ENCODE measurements at places on chromosomes 3 and 15.

GRCh38 chr3:71244153-71244825 lies 339.2 kb downstream of the FOXP1 start:
- no peak for DNase-seq

GRCh38 chr3:197501879-197502620 lies 53.7 kb downstream of the BDH1 start:
- no peak for DNase-seq

DNA sequence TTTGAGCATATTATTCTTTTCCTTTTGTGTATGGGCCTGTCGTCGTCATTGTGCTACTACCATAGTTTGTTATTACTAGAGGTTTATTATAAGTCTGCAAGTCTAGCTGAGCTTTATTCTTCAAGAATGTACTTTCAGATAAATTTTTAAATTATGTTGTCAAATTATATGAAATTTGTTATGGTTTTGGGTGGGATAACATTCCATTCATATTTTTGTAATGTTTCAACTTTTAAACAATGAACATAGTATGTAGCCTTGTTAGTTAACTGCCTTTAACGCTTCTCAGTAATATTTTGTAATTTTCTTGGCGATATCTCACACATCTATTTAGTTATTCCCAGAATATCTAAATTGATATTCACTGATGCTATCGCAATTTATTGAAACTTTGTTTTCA lies 41.6 kb upstream of the GOLGA8B start:
- no peak for DNase-seq

GRCh38 chr3:153232851-153233271 lies 70.8 kb downstream of the RAP2B start:
- no peak for DNase-seq

- no peak for DNase-seq
Observed at GRCh38 chr3:118057086-118057485, 977.6 kb downstream of the IGSF11 start.

GRCh38 chr15:43879386-43880355 lies 52.9 kb downstream of the WDR76 start:
- no peak for DNase-seq

DNA sequence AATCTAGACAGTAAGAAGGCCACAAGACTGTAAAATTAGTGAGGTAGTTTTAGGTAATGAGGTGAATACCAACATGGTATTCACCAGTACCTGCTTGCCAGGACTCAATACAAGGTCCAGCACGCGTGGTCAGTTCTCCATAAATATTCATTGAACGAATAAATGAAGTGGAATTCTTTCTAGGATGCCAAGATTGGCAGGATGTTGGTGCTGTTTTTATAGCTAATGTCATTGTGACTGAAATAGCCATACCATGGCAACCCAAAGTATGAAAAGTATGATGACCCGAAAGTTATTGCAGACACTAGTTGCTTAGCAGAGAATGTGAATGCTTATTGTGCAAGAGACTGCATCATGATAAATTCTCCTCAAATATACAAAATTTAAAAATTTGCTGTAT lies 307.2 kb downstream of the KCNH8 start:
- no peak for DNase-seq

GRCh38 chr3:42686832-42687650 lies 1.7 kb downstream of the KLHL40 start:
- DNase-seq, result no peak

GRCh38 chr3:125437631-125438435 lies 62.7 kb upstream of the ZNF148 start:
- peak; percentile 7 for DNase-seq

GRCh38 chr3:169170456-169170855 lies 493.1 kb downstream of the MECOM start:
- no peak for DNase-seq

DNA sequence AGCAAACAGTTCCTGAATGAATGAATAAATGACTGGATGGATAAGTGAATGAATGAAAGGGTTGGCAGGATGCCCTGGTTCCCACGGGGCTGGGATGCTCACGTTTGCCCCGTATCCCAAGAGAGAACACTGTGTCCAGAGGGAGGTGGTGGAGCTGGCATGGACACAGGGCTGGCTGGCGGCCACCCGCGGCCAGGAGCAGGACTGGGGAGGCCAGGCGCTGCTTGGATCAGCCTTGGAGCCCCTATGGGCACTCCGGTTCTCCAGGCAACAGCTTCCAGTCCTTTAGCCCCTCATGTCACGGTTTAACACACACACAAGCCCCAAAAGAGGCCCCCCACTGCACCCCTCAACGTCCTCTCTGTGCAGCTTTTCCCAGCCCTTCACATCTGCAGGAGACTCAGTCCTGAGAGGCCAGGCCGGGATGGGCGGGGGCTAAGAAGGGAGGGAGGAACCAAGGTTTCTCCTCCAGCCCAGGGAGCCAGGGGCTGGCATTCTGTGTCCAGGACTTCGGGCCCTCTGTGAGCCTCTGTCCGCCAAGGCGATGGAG lies 86.0 kb upstream of the ALDH1L1 start:
- DNase-seq, result no peak

GRCh38 chr3:12507591-12508281 lies 23.5 kb downstream of the TSEN2 start:
- DNase-seq, result no peak

DNA sequence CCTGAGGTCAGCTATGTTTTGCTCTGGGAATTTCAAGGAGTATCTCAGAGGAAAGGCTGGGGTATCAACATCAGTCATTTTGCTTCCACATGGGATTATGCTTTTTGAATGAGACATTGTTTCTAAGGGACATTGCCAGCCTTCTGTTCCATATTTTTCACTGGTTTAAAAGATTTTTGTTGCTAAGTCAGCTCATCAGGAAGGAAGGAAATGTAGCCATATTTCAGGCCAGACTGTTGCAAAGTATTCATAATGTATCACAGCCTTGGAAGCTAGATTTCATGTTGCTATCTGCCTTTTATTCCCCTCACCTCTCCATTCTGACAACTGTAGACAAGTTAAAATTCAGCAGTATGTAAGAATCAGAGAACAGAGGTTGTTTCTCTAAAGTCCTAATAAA lies 61.0 kb upstream of the CHRM5 start:
- DNase-seq, result no peak

DNA sequence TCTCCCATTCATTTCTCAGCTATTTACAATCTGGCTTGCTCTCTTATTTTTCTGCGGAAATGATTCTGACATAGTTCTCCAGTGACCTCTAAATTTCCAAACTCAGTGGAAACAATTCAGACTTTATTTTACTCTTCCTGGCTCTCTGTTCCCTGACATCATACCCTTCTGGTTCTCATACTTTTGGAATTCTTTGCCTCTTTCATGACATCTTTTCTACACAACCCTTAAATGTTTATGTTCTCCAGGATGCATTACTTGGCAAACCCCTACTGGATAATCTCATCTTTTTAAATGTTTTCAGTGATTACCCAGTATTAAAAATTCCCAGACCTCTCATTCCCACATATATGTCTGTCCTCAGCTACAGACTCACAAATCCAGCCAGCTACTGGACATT lies 23.9 kb upstream of the PLSCR4 start:
- no peak for DNase-seq

DNA sequence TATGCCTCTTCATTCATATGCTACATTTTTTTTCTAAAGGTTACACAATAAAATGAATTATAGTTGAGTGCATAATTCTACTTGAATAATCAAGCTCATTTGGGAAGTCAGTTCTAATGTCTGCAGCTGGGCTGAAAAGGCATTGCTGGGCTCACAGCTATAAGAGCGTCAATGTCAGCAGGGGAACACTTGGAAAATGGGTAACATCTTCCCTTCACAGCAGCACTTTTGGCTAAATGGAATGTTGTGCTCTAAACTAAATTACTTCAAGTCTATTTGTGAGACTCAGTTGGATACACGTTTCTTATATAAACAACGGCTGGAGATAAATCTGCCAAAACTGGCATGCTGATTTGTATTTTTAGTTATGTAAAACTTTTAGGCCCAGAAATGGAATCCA lies 357.8 kb downstream of the TBL1XR1 start:
- no peak for DNase-seq

DNA sequence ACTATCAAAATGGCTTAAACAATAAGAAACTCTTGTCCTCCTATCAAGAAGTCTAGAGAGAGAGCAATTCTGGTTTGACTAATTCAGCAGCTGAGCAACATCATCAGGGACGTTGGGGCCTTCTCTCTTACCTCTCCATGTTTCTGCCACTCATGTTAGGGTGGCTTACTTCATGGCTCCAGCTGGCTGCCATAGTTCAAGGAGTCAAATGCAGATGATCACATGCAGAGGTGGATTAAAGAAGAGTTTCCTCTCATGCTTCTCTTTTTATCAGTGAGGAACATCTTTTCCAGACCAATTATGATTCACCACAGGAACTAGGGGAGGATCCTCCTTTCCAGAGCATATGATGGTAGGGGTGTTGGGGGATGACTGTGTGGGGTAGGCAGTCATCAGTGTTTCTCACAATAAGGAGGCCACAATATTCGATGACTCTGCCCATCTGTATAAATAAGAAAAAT lies 45.5 kb downstream of the NEK11 start:
- DNase-seq, result no peak

DNA sequence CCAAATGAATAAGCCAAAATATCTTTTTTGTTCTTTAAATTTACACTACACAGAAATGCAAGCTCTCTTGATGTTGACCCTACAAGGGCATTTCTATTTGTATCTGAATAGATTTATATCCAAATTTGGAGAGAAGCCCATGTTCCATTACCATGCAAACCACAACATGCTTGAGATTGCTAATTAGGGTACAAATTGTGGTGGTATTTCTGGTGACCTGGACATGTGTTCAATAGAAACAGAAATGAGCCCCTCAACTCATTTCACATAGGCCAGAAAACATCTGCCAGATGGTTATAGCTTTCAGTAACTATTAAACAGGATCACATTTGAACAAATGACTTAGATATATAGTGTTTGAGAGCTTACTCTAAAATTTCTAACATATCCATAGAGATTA lies 23.5 kb upstream of the PLSCR5 start:
- DNase-seq, result no peak

- no peak for DNase-seq
Observed at GRCh38 chr3:59752925-59753324, 703.1 kb upstream of the CFAP20DC start.

GRCh38 chr15:68900027-68900426 lies 30.3 kb upstream of the SPESP1 start:
- DNase-seq, result no peak
